ENCODE measurements at places on chromosomes 2 and 18.

- DNase-seq: no peak
Observed at GRCh38 chr2:124325667-124326440, 300.8 kb downstream of the CNTNAP5 start.

DNA sequence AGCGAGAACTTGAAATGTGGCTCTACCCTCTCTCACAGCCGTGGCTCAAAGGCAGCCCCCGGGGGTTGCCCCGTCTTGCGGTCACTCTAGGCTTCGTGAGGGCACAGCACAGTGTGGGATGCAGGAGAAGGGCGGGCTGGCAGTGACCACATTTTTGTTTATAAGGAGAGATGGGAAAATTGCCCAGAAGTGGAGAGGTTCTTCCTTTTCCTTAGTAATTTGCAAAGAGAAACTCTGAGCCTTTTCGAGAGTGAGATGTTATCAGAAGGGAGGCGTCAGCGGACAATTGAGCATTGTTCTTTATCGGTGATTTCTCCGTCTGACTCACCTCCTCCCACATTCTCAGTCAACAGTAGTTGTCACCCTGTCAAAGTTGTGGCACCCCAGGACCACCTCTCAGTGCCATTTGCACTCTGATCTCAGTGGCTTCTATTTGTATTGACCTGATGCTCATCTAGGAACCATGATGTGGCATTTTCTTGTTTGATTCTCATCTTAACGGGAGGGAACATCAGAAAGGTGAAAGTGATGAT is 89.6 kb downstream of the ACAA2 start:
- no peak for DNase-seq

GRCh38 chr18:46084431-46084830 is 12.4 kb upstream of the PSTPIP2 start:
- no peak for DNase-seq

DNA sequence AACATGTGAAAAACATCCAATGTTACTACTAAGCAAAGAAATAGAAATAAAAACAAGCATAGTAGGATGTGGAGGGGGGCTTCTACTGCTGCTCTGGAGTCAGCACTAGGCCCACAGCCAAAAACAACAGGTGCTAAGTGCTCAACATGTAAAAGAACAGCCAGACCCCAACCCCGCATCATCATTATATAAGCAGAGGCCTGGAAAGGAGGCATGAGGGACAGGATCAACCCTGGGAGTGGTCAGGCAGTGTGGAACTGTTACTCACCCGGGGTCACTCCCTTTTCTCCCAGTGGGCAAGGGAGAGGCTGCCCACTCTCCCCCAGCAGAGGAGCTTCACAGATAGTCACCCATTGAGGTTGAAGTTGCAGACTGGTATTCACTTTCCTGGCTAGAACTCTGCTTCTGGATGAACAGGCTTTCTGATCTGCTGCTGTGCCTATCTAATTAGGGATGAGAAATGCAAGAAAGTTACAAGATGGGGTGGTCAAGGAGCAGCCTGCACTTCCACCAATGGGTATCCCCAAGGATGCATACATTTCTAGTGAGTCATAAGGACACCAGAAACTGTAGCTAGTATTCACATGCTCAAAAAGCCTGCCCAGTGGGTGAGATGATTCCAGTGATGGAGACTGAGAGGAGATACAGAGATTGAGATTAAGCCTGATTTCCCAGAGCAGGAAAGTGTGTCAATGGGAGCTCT is 480.1 kb upstream of the TCF4 start:
- no peak for DNase-seq

DNA sequence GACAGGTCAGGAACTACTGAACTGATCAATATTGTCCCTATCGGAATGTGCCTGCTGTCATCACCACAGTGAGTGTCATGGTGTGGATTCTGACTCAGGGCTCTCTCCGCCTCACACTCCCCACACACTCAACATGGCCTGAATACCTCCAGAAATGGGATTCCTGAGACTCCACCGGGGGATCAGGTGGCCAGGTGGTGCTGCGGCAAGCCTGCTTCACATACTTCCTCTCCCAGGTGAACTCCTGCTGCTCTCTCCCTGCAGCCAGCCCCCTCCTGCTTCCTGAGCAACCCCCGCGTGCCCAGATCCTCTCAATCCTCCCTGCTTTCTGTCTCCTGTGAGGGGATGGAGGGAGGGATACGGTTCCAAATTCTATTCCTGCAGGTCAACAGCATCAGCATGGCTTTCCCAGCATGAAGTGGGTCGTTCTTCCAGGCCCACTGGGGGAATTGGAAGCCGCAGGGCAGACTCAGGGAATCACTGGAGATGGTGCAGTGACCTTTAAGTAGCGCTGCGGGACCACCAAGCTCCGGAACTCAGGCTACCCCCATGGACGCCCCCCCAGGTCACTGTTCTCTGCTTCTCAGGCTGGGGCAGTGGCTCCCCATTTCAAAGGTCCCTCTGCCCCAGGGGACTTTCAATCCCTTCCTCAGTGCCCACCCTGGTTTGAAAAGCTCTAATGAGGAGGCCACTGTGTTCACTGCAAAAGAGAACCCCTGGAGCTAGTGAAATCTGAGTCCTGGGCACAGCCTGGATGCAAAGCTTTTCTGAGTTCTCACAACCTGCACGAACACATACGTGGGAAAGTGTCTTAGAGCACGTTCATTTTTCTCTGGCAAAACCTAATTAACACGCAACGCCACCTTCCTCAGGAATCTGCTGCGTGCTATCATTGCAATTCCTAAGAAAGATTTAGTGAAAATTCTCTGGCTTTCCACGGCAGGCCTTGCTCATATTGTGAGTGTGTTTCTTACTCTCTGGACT is 168.4 kb downstream of the ZFP36L2 start:
- DNase-seq: no peak

GRCh38 chr2:187206071-187206470 is 242.0 kb downstream of the CALCRL start:
- no peak for DNase-seq

DNA sequence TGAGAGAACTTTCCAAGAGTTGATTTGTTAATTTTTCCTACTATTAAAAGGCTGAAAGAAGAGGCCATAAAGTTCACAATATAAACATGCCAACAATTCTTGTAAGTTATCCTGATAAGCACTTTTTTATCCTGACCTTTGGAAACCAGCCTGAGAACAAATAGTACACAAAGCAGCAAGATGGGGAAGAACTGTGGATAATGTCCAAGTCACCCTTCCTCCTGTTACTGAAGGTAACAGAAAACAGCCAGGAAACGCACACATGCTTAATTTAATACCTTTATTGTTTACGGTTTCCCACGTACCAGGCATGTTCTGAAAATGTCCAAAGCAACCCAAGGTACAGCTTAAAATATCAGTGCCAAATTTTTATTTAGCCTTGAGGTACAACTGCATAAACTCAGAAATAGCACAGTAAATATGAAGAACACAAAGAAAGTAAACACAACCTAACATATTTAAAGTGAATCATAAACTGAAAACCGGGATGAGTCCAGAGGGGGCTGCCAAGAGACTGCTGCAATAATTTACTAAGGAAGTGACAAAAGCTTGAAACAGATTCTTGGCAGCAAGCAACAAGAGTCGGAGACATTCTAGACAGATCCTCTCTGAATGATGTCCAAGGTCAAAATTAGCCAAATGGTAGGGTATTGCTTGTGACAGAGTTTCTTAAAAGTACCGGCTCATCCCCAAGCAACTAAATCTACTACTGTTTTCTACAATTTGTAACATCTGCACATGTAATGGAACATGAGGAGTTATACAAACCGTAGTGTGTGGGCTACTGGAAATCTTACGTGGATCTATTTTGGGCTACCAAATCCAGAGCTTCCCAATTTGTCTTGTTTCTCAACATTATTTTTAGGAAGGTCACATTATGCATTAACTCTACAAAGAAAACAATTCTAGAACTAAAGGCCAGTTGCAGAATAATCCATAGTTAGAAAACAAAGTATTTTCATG is 93.2 kb downstream of the CABYR start:
- DNase-seq: no peak

- DNase-seq: no peak
Observed at GRCh38 chr18:12637393-12637792, 20.5 kb downstream of the SPIRE1 start.

DNA sequence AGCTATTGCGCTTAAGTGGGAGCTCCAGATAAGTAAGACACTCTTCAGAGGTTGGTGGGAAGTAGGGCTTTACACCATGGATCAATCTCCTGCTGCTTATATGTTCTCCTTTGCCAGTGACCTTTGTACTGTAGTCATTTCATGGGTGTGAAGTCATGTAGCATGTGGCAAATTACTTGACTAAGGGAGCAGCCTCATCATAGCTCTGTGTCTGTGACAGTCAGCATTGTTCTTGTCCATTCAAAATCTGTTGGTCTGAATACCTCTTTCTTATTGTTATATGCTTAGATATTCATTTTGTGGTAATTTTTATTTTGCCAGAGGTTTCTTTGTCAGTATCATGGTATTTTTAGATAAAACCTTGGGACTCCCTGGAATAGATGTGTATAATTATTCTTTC is 18.2 kb downstream of the SLC4A1AP start:
- no peak for DNase-seq

GRCh38 chr2:102599486-102599885 is 19.9 kb upstream of the SLC9A2 start:
- DNase-seq: no peak

GRCh38 chr2:134175834-134176233 is 78.0 kb upstream of the MGAT5 start:
- no peak for DNase-seq

DNA sequence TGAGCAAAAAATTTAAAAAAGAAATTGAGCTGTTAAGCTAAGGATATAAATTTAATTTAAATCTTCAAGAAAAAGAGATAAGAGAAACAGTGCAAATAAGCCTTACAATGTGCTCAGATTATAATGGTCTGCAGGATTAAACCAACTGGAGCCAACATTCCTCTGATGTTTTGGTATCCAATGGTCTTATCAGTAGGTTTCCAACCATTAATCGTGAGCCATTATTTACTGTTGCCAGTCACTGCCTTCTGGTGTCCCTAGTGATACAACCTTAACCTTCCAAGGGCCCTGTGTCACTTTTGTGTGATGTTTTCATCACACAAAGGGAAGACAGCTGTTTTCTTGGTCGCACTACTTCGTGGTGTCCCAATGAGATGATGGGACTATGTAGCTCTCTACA is 134.5 kb upstream of the CTAGE1 start:
- no peak for DNase-seq

DNA sequence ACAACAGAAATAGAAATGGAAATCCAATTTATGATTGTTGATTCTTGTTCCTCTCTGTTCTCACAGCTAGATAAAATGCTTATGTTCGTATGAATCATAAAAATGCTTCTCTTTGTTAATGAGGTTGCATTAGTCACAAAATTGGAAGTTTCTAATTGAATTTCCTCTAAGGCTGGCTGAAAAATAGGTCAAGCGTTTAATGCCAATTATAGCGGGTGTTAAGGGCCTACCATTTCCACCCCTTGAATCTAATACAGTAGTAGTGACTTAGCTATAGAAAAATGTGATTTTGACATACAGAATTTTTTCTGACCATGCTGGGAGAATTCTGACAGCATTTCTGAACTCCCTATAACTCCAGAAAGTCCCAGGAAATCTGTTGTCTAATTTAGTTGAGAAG is 107.1 kb downstream of the TTN start:
- no peak for DNase-seq

DNA sequence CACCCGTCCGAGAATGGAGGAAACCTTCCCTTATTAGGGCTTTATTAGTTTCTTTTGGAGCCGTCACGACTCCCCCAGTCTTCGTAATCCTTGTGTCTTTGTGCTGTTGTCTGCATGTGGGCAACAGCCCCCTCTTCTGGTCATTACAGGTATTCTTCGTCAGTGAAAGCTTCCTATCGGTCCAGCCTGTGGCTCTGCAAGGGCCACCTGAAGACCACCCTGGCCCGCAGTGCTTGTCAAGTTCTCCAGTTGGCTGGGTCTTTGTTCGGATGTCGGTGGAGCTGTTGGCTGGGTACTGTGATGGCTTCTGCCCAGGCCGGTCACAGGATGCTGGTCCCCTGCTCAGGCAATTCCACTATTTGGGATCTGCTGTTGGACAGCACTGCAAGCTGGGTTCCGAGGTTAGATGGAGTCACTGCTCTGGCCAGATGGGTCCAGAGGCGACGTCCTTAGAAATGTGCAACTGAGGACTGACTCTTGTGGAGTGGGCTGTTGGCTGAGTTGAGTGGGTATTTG is 19.2 kb downstream of the E2F6 start:
- peak; percentile 56 for DNase-seq

DNA sequence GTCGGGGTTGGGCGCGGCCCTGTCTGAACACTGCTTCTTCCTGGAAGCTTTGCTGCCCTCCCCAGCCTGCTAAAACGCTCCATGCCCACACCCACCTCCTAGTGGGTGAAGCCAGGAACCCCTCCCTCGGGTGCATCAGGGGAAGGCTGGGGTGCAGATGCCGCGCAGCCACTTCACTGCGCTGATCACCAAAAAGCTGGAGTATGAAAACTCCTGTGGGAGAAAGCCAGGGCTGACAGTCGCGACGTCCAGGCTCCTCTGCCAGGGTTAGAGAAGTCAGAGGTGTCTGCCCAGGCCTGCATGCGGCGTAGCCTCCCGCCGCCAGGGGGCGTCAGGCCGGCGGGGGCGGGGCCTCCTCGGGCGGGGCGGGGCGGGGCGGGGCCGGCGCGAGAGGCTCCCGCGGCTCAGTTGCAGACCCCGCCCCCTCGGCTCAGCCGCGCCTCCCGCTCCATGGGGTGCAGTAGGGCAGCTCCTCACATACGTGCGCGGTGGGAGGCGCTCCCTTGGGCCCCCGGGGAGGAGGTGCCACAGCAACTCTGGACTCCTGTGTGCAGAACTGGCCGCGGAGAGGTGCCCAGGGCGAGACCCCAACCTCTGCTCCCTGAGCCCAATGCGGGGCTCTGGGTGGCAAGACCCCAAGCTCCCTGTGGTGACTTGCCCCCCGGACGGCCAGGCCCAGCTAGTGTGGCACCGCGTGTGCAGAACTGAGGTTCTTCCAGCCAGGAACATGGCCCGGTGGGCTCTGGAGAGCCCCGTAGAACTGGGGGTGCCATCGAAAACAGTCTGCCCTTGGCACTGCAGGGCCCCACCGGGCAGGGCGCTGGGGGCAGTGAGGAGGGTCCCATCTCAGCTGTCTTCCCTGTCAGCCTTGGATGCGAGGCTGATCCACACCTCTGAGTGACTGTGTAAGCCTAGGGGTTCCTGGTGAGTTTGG is 1.8 kb upstream of the RNPEPL1 start:
- peak; percentile 94 for DNase-seq

DNA sequence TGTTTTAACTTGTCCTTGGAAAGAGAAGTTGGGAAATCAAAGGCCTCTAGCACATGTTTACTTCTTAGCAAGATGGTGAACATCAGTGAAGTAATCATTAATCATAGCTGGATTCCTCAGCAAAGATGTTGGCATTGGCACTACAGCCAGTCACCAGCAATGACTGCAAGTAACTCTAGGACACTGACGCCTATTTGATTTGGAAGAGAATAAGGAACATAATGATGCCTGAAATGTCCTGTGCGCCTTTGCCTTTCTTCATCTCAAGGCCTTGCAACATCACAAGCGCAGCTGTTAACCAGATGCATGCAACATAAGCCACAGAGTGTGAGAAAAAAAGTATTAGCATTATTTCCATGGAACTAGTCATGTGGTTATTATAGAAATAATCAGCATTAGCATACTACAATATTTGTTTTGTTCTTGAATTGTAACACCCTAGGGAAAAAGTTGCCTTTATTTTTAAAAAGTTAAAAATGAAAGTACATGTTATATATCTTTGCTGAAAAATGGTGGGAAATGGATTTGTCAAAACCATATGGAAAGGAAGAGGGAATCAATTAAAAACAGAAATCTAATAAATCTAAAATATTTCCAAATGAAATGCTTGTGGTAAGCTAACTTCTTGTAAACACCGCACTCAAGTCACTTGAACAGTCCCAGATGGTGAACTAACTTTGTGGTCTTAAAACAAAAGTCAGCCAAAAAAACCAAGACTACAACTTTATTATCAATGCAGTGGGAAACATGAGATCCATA is 55.6 kb downstream of the THADA start:
- peak; percentile 70 for DNase-seq

Data from CD4-positive, alpha-beta T cell treated with Interleukin-4 for 1 hour (primary cell).